ENCODE measurements at places on chromosomes 1 and 21.

- DNase-seq: no peak
Observed at GRCh38 chr1:154859151-154859785, 10.8 kb downstream of the KCNN3 start.

- DNase-seq: no peak
Observed at GRCh38 chr1:80375662-80376061, 1369.1 kb upstream of the ADGRL4 start.

DNA sequence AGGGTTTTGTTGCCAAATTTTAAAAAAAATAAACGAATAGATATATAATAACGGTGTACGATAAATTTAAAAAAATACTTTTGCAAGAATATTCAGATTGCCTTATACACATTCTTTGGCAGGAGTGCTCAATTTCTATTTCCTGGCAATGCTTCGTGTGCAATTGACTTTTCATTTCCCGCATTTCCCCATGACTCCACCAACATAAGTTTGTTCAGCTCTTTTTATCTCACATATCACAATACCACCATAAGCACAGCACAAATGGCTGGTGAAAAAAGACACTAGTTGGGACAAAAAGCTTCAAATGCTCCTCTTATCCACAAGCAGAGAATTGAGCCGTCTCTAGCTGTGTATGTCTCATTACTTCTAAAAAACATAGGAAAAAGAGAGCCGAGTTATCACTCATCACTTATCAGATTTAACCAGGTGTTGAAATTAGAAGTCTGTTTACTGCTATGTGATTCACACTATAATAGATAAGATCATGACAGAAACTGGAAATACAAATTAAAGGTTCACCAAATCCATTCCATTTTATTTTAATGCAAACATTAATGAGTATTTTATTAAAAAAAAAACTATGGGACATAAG is 28.9 kb upstream of the RGS1 start:
- DNase-seq: no peak

GRCh38 chr1:116532671-116533428 is 38.0 kb downstream of the CD58 start:
- DNase-seq: no peak

- DNase-seq: peak; percentile 43
Observed at GRCh38 chr1:171817511-171818265, 23.6 kb upstream of the DNM3 start.

DNA sequence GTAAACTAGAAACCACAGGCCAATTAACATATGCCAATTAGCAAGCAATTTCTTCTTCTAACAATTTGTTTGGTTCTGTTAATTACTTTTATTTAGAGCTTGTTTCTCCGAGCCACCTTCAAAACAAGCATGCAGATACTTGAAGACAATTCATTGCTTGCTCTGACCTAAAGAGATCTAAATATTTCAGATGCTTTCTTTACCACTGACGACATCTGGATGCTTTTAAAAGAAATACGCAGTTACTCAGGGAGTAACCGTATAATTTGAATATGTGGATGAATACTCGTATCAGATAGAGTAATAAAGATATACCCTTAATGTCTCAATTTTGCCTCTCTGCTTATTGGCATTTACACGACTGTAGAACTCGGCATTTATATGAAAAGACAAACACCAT is 390.0 kb downstream of the DISC1 start:
- no peak for DNase-seq

- DNase-seq: no peak
Observed at GRCh38 chr1:203537806-203538464, 44.0 kb downstream of the OPTC start.

GRCh38 chr1:222233444-222234158 is 314.3 kb downstream of the HHIPL2 start:
- no peak for DNase-seq

DNA sequence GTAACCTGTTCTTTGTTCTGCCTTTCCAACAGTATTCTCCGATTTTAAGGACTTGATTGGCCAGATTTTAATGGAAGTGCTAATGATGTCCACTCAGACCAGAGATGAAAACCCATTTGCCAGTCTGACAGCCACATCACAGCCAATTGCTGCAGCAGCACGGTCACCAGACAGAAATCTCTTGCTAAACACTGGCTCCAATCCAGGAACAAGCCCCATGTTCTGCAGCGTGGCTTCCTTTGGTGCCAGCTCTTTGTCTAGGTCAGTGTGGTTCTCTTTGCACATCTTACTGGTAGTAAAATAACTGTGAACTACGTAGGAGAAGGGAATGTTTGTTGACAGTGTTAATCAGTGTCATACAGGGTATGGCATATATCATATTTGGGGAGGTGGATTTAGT is 72.7 kb downstream of the UBE4B start:
- DNase-seq: no peak

GRCh38 chr1:160647329-160647720 is 481 bp upstream of the SLAMF1 start:
- no peak for DNase-seq

- no peak for DNase-seq
Observed at GRCh38 chr1:30763651-30764248, 6.2 kb upstream of the LAPTM5 start.

DNA sequence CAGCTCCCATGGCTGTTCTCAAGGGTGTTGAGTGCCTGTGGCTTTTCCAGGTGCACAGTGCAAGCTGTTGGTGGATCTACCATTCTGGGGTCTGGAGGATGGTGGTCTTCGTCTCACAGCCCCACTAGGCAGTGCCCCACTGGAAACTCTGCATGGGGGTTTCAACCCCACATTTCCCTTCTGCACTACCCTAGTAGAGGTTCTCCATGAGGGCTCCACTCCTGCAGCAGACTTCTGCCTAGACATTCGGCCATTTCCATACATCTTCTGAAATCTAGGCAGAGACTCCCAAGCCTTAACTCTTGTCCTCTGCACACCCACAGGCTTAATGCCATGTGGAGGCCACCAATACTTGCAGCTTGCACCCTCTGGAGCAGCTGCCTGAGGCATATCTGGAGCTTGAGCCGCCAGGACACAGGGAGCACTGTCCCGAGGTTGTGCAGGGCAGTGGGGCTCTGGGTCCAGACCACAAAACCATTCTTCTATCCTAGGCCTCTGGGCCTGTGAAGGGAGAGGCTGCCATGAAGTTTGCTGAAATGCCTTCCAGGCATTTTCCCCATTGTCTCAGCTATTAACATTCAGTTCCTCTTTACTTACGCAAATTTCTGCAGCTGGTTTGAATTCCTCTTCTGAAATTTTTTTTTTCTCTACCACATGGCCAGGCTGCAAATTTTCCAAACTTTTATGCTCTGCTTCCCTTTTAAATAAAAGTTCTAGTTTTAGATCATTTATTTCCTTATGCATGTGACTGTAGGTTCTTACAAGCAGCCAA is 8.8 kb upstream of the CAPN8 start:
- no peak for DNase-seq

GRCh38 chr1:33387625-33388024 is 43.3 kb downstream of the PHC2 start:
- DNase-seq: no peak

- no peak for DNase-seq
Observed at GRCh38 chr1:7084232-7084894, 299.1 kb downstream of the CAMTA1 start.

DNA sequence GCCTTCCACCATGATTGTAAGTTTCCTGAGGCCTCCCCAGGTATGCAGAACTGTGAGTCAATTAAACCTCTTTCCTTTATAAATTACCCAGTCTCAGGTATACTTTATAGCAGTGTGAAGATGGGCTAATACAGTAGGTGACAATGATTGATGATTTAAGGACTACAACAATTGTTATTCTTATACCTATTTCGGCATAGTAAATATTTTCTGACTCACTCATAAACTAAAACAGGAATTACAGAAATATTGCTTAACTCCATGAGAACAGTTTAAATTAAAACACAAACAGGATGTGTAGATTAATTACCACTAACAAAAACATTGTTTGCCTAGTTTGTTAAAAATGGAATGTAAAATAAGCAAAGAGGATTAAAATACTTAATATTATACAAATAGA is 839.9 kb downstream of the LTN1 start:
- no peak for DNase-seq

DNA sequence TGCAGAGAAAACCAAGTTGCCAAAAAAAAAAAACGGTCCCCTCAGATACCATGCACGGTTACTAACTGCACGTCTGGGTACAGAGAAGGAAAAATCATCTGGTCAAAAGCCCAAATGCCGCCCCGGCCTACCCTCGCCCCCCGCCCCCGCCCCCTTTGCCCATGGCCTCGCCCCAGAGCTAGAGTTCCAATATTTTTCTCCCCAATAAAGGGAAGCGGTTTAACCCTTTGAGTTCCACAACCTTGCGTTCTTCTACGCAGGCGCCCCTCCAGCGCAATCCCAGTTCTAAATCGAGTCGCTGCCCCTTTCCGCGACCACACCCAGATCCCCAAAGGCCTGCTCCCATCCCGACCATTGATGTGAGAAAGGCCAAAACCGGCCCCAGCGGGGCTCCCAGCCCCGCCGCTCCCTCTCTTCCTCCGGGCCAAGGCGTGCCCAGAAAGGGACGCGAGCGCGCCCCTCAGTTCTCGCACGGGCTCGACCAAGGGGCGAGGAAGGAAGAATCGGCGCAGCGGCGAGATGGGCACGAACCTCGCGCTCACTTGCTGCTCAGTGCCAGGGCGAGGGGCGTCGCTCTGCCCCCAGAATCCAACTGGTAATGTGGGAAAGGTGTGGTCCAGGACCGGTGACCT is 797 bp downstream of the WDR47 start:
- peak; percentile 28 for DNase-seq

DNA sequence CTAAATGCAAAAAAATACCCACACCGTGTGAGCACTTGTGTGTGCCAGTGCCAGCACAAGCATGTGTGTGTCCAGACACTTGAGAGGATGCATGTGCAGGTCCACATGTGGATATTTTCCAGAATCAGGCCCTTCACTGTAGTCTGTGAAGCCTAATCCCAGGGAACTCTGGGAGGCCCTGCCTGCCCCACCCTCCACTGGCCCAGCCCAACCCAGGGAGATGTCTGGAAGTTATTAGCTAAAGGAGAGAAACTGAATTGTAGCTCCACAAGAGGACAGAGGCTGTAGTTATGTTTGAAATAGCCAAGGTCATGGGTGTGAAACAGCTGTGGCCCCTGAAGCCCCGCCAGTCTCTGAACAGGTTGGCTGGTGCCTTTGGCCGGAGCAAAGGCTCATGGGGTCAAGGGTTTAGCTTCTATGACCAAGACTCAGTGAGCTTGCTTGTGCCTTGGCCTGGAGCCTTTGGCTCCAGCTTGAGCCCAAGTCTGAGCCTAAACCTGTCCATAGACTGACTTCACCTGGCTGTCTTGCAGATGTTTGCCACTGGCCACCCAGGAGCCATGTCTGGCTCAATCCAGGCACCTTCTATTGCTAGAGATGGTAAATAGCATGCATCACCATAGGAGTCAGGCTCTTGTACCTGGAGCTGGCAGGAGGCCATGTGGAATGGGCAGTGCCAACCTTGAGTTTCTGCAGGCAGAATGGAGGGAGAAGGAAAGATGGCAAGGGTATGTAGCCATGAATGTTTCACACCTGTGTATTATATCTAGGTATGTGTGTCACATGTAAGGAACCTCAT is 69.9 kb downstream of the TMEM53 start:
- peak; percentile 52 for DNase-seq

DNA sequence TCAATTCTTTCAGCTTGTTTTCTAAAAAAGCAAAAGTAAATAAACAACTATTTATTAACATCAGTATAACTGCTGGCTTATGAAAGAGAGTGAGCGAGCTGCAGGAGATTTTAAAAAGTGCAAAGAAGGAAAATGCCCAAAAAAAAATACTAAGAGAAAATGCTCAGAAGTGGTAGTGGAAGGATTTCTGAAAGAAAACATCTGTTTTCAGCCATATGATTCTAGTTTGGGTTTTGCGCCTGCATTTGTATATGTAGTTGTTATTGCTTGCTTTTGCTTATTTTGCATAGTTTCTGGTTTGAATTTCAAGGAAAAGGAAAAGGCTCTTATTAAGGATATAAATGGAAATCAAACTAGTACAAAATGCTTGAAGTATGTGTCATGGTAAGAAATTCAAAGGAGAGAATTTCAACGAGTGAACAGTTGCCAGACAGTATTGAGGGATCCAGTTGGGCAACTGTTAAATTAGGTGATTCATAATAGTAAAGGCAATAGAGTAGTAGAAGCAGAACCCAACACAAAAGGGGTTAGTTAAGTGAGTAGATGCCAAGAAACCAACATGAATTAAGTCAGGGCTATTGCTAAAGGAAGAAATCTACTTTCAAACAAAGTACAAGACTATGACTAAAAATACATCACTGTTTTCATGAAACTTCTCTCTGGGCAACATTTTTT is 1.2 kb downstream of the GBP5 start:
- no peak for DNase-seq

- DNase-seq: no peak
Observed at GRCh38 chr1:37479255-37480124, 5.1 kb downstream of the ZC3H12A start.

- no peak for DNase-seq
Observed at GRCh38 chr1:14768582-14769304, 170.3 kb downstream of the KAZN start.

DNA sequence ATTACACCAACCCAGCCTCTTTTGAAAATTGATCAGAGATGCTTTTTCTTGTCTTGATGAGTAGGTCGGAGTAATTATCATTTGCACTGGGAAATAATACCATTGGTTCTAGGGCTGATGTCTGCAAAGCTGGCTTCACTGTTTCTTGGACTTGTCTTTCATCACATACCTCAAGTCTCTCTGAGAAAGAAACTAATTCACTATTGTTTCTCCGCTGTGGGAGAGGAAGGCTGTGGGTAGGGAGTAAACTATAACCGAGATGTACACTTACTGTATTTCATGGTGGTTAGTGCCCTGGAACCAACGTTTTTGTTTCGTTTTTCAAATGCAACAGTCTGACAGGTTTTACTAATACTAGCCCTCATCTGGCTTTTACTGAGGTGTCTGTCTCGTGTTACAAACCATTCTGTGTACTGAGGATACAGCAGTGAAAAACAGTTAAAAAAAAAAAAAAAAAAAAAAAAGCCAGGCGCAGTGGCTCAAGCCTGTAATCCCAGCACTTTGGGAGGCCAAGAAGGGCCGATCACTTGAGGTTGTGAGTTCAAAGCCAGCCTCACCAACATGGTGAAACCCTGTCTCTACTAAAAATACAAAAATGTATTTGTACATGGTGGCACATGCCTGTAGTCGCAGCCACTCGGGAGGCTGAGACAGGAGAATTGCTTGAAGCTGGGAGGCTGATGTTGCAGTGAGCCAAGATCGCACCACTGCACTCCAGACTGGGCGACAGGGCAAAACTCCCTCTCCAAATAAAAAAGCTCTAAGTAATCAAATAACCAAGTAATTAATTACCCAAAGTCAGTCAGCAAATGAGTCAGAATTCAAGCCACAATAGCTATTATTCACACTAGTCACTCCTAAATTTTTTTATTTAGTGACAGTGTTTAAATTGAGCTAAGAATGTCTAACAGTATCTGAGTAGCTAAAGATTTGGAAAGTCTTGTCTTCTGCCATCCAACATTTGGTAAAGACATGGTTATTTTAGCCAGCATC is 23.3 kb downstream of the TOMM20 start:
- no peak for DNase-seq

DNA sequence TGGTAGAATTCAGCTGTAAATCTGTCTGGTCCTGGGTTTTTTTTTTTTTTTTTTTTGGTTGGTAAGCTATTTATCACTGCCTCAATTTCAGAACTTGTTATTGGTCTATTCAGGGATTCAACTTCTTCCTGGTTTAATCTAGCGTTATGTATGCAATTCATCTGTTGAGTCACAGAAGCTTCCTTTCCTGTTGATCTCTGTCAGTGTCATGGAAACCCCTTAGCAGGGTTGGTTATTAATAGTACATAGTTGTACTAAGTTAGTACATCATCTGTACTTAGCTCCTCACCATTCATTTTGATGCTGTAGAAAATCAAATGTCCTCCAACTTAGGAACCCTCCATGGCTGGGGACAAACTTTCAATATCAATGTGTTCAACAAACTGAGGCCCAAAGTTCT is 51.0 kb upstream of the BARHL2 start:
- DNase-seq: no peak

- no peak for DNase-seq
Observed at GRCh38 chr1:78408192-78408591, 82.6 kb upstream of the PTGFR start.
